Activated CD8-positive, alpha-beta memory T cell treated with anti-CD3 and anti-CD28 coated beads, Interleukin-2, amount 10 ng/mL, durations not matched to agents 7 days and 5 days (primary cell): ENCODE measurements at places on chromosomes 7 and 10. TPM values are rescaled to one million over a fixed set of nuclear protein-coding genes. Genes with fewer than 3 reads are reported as not detected.
A peak's percentile ranks its signal among the peaks of the same experiment; 100 is the strongest.

The CRTAC1 gene
- total RNA-seq, result not detected

DNA sequence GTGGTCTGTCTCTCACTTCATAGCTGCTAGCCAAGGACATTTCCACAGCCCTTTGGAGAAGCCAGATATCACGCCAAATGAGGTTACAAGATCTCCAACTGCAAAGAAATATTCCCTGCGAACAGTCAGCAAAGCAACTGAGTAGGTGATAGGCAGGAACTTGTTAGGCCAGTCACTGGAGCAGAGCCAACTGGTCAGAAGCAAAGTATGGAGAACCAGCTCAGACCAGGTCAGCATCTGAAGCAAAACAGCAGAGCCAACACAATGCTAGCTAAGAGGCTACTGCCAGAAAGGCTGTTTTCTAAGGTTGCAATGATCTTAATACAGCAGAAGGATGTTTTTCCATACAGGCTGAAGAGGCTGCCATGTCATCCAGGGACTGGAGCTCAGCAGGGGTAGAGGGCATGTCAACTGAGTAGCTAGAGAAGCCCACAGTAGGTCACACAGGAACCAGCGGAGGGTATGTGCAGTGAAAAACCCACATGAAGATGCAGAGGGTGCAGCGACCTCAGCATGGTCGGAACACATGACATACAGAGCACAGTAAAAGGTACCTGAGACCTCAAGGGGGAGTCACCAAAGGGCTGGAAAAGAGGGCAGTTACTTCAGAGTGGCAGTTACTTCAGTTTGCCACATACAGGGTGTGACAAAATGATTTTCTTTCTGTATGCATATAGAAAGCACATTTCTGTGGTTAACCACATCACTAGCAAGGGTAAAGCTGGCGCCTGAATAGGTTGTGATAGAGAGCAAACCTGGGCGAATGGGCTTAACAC is 8.9 kb downstream of the SEC31B start:
- DNase-seq, result peak; percentile 94

GRCh38 chr10:116045366-116046356 is 227.3 kb downstream of the GFRA1 start:
- DNase-seq, result no peak

DNA sequence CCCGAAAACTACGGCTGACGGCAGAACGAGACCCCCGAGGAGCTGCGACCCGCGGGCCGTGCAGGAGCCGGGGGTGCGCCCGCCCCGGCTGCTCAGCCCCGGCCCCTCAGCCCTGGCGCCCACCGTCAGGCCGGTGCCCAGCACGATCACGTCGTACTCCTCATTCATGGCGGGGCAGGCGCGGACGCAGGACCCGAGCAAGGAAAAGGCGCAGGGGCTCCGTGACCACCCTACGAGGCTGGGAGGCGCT is 218 bp downstream of the GDI2 start:
- DNase-seq, result no peak

- peak; percentile 64 for DNase-seq
These were observed 96.3 kb downstream of the ALOX5 start for GRCh38 chr10:45470098-45471012.

- peak; percentile 71 for DNase-seq
These were observed 23.2 kb downstream of the TPK1 start for GRCh38 chr7:144812379-144813283.

- DNase-seq, result no peak
These were observed 200.7 kb upstream of the AHR start for GRCh38 chr7:17097668-17098297.
